ENCODE measurements at places on chromosomes 2 and 18.

DNA sequence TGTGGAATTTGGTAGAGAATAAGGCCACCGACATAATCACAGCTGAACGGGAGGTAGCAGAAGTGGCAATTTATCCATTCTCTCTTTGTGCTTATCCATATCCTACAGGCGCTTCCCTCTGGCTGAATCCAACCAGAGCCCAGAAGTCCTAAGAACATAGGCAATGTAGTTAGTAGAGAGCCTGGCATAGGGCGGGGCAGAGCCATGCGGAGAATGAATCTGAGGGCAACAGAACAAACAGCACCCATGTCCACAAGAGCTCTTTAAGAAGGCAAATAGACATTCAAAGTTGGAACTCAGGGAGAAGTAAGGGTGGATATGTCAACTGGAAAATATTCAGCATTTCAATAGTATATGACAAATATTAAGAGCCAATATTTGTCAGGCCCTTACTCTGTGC lies 305.9 kb upstream of the VWC2L start:
- no peak for DNase-seq

GRCh38 chr2:200042944-200043343 lies 87.6 kb downstream of the MAIP1 start:
- DNase-seq = no peak

- DNase-seq = no peak
These were observed 271.7 kb upstream of the RAB6C start for GRCh38 chr2:129707800-129708199.

DNA sequence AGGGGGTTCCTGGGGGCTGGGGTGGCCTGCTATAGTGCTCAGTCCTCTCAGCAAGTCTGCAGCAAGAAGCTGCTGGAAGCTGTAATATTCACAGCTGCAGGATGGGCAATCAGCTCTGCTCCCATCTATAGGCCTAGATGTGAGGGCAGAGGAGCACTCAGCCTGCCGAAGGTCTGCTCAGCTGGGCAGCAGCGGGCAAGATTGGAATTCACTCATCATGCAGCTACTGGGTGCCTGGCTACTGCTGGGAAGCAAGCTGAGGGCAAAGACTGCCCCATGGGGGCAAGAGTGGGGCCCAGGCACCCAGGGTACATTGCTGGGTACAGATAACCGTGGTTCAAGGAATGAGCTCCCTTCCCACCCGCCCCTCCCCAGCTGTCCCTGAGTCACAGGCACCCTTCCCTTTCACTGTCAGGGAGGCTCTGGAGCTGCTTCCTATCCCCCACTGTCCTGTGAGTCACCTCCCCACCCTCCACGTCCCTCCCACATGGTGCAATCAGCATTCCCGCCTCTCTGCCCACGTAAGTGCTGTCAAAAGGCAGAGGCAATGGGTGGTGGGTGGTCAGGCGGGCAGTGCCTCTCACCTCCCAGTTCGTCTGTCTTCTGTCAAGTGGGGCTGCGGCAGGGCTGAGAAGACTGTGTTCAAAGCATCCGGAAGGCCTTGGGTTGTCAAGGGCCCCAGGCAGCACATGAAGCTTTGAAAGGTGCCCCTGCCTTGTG lies 169.2 kb downstream of the TRIM43 start:
- DNase-seq = no peak

GRCh38 chr2:46179037-46179621 lies 118.1 kb upstream of the EPAS1 start:
- peak; percentile 59 for DNase-seq

- no peak for DNase-seq
These were observed 1293.5 kb upstream of the CHAC2 start for GRCh38 chr2:52474091-52474490.

GRCh38 chr18:74946646-74947375 lies 262.1 kb downstream of the PTGR3 start:
- DNase-seq = no peak

DNA sequence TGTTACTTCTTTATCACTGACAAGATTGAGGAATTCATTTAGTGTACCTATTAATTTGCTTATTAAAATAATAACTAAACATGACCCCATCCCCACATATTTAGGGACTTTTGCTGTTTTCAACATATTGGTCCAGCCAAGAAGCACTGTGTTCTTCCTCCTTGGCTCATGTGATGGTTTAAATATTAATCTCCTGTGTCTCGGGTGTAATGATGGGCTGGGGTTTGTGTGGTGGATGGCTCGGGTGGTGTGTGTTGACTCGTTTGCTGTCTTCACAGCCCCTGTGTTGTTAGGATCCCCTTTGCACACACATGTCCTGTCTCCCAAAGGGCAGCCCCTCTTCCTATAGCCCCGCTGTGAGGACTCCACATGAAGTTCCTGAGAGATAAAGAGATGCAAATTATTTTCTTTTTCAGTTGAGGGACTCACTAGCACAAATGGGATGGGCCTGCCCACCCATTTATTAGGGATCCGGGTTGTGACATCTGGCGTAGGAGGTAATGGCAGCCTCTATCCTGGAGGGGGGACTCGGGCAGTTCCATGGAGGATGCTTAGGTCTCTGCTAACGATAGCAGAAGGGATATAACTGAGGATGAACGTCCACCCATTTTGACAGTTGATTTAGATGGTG lies 53.4 kb downstream of the FHOD3 start:
- no peak for DNase-seq

DNA sequence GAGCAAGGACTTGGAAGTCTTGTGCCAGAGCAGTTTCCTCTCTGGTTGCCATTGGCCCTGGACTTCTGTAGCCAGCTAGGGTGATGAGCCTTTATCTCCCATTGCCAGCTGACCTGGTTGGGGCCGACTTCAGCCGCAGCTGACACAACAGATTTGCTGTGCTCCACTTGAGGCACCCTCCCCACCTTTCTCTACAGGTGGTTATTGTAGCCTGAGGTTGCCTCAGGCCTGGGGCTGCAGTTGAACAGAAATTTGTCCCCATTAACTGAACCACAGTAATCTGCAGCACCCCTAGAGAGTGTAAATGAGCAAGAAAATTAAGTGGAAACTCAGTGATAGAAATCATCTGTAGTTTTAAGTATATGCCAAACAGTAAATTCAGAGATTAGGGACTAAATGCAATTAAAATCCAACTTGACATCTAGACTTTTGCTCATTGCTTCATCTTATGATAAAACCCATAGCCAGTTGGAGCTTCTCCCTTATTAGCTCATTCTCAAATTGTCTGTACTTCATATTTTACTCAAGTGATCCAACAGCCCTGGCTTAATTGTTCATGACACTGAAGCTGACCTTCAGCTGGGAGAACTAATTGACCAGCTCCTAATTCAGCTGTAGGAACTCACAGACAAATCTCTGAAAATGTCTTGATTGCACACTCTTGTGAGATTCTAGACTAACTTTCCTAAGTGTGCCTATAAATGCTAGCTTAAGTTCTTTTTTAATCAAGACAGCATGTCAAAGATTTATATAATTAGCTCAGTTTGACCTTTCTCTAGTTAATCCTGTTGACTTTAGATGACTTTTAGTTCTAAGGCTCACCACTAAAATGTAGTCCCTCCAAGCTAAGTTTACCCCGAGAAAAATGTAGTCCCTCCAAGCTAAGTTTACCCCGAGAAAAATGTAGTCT lies 48.9 kb downstream of the COPS8 start:
- DNase-seq = no peak

DNA sequence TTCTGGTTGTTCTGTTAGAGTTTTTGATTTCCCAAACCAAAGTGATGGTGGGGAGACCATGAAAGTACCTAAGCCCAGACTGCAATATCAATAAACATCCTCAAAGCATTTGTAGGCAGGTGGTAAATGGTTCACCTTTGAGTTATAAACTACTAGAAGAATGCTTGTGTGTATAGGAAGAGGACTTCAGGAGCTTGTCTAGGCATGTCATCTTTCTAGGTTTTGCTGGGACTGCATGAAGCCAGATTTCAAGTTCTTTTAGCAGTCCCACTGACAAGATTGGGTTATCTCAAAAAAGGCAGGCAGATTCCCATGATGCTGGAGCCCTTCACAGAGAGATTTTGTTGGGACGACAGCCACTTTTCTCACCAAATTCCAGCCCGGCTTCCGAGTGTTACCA lies 135.3 kb downstream of the KCNE4 start:
- DNase-seq = no peak

- peak; percentile 69 for DNase-seq
These were observed 378 bp upstream of the IAH1 start for GRCh38 chr2:9473985-9474360.

DNA sequence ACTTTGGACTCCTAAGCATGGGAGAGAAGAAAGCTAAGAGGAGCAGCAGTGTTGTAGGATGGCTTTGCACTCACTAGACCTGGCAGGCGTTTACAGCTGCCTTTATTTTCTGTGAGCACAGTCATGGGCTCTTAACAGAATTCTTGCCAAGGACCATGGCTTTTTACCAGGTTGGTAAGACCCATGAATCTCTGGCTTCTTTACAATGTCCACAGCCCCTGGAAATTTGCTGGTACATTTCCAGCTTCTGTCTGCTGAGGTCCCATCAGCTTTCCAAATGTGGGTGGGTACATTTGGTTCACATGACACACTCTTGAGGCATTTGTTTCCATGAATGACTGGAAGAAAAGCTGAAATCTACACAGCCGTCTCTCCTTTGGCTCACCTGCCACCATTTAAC lies 162.7 kb downstream of the PPP1R1C start:
- no peak for DNase-seq

DNA sequence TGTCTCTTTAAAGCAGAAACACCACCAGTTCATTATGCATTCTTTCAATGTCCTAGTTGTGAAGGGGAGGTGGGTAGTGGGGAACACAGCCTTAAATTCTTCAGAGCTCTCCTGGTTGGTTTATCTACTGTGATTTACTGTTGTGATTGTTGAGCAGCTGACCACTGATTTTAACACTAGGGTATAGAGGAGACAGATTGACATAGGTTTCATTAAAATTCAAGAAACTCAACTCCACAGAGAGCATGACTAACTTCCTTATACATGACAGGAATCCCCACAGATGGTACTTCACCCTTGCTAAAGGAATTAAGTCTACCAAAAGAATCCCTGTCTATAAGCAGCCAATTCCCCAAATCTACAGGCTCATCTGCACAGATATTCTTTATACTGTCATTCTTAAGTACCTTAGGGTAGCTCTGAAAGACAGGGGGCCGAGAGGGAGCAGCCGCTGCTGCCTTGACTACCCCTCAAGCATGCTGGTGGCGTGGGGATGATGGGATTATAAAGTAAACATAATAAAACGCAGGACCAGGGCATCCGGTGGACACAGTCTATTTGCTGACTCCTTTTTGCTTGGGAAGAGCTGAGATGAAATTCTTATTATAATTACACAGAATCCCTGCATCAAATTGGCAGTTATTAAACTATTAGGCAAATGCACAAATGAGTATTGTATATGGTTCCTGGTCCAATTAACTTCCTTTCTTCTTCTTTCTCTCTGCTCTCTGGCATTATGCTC lies 1377.6 kb upstream of the PIK3C3 start:
- no peak for DNase-seq

DNA sequence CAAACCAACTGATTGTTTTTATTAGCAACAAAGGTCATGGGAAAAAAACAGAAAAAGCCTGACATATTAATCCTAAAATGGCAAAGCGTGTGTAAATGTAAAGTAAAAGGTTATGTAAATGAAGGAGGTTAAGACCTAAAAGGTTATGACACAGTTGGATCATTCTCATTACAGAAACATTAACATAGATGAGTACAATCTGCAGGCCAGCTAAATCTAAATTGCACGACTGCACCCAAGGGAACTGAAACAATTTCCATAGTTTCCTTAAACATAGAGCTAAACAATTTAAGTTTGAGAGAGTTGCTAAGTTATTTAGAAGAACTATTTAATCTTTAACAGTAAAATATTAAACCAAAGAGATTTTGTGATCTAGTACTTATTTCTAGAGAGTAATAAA lies 151.6 kb upstream of the UBE2E3 start:
- DNase-seq = no peak

GRCh38 chr18:79496237-79496977 lies 100.7 kb downstream of the NFATC1 start:
- no peak for DNase-seq

- DNase-seq = no peak
These were observed 310.4 kb downstream of the MTX2 start for GRCh38 chr2:176579608-176580007.

DNA sequence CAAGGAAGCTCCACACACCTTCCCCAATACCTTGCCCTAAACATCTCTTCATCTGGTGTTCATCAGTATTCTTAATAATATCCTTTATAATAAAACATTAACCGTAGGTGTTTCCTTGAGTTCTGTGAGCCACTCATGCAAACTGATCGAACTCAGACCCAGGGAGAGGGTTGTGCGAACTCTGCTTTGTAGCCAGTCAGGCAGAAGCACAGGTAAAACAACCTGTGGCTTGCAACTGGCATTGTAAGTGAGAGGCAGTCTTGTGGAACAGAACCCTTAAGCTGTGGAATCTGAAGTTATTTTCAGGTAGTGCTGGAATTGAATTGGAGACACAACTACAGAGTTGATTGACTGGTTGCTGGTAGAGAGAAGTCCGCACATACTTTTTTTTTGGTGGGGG lies 4.7 kb downstream of the BUB1 start:
- no peak for DNase-seq

- no peak for DNase-seq
These were observed 153.2 kb upstream of the ETAA1 start for GRCh38 chr2:67243919-67244318.

GRCh38 chr2:163132850-163133249 lies 294.3 kb upstream of the KCNH7 start:
- no peak for DNase-seq

DNA sequence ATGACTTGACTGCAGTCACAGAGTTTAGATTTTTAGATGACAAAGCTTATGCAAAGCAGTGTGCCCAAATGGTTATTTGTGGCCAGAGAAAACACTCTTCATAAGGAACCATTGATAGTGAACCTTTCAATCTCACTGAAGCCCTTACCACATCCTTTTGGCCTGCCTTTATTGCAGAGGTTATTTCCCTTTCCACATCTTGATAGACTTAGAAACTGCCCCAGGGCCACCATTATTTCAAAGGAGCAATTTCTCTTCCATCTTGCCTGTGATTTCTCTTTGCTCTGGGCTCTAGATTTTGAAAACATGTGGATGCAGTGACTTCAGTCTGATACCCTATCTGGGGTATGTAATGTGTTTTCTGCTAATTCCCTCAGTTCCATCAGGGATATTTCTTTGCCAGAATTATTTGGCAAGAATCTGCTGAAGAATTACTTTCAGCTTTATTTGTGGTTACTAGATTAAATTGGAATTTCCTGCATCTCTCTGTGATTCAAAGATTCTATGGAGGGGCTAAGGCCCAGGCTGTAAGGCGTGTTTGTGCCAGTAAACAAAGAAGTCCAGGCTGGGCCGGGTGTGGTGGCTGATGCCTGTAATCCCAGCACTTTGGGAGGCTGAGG lies 51.0 kb downstream of the MOGAT1 start:
- no peak for DNase-seq

- no peak for DNase-seq
These were observed 799.3 kb downstream of the BCL11A start for GRCh38 chr2:59754011-59754735.

GRCh38 chr2:105674401-105674800 lies 70.3 kb upstream of the NCK2 start:
- DNase-seq = no peak

- DNase-seq = no peak
These were observed 102.6 kb downstream of the DPP10 start for GRCh38 chr2:114545052-114545451.

GRCh38 chr2:217928324-217929181 lies 74.2 kb downstream of the TNS1 start:
- DNase-seq = no peak

GRCh38 chr2:126672980-126673605 lies 17.1 kb downstream of the GYPC start:
- no peak for DNase-seq

GRCh38 chr2:121992700-121993099 lies 237.2 kb downstream of the TSN start:
- no peak for DNase-seq

All from stimulated activated CD4-positive, alpha-beta T cell treated with anti-CD3 and anti-CD28 coated beads, Interleukin-1b, Interleukin-23, amount 100 ng/mL, for 48 hours (primary cell).